ENCODE measurements at places on chromosomes 11 and 22.

- no peaks in the 10 kb centered on the region for H3K4me1 ChIP-seq
- H3K36me3 ChIP-seq: no peaks in the 10 kb centered on the region
- H3K4me3 ChIP-seq: no peak overlapping the region
- H3K27me3 ChIP-seq: no peaks in the 10 kb centered on the region
- no peak overlapping the region for H3K27ac ChIP-seq
Measured at GRCh38 chr11:133004369-133004768, 527.9 kb downstream of the OPCML start.

DNA sequence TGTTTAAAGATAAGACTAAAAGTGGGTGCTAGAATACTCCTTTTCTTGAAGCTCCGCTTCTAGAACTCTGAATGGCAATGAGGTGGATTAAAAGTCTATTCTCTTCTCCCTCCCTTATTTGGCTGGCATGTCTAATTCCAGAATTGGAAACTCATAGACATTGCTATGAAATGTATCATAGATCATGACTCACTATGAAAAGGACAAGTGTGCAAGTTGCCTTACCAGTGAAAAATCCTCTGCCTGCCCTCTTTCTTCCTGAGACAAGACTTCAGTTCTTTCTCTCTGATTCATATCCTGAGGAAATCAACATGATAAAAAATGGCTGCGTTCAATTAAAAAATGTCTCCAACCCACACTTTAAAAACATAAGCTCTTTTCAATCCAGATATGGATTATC is 73.2 kb upstream of the BLID start:
- no peaks in the 10 kb centered on the region for H3K36me3 ChIP-seq
- DNase-seq: no peak
- H3K27me3 ChIP-seq: no peaks in the 10 kb centered on the region
- H3K4me3 ChIP-seq: no peak overlapping the region
- no peak overlapping the region for H3K27ac ChIP-seq

GRCh38 chr11:57310630-57311086 is 14.1 kb downstream of the TNKS1BP1 start:
- H3K27me3 ChIP-seq: no peaks in the 10 kb centered on the region
- H3K4me3 ChIP-seq: no peak overlapping the region
- no peak for DNase-seq
- peaks cover 22% of the 10 kb centered on the region for H3K36me3 ChIP-seq

GRCh38 chr11:77510095-77510494 is 36.2 kb upstream of the PAK1 start:
- H3K27ac ChIP-seq: no peak overlapping the region
- H3K27me3 ChIP-seq: no peaks in the 10 kb centered on the region
- no peaks in the 10 kb centered on the region for H3K4me1 ChIP-seq
- H3K36me3 ChIP-seq: no peaks in the 10 kb centered on the region
- H3K4me3 ChIP-seq: no peak overlapping the region

DNA sequence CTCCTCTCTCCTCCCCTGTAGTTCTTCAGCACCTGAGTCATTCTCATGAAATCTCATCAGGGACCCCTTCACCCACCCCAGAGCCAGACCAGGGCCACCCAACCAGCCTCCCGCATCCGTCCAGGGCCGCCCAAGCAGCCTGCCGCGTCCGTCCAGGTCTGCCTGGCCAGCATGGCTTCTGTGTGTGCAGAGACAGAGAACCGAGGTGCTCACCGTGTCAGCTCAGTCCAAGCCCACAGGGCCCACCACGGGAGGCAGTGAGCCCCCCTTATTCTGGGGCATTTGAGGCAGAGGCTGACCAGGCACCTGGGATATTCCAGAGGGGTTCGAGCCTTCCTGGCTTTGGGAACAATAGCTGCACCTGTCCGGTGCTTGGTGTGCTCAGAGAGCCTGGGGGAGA is 1117.3 kb downstream of the BRD1 start:
- no peak for DNase-seq
- no peak overlapping the region for H3K4me3 ChIP-seq
- no peaks in the 10 kb centered on the region for H3K27me3 ChIP-seq
- H3K4me1 ChIP-seq: no peaks in the 10 kb centered on the region

DNA sequence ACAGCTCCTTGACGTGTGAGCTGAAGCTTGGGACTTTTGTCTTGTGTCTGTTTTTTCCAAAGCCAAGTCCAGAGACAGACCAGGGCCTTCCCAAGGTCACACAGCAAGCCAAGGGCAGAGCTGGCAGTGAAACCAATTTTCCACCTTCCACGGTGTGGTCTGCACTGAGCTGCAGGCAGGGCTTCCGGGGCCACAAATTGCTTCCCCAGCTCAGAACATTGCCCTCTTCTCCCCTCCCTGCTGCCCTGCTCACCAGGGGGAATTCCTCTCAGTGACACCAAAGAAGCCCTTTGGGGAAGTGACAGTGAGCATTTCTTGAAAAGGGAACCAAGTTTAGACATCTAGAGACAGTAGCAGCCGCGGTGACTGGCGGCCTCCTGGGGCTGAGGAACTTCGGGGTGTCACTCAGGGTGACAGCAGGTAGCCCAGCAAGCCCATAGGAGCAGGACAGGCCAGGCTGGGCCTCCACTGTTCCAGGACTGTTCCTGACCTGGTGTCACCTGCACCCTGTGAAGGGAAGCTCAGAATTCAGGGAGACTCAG is 9.2 kb downstream of the FXYD2 start:
- no peak overlapping the region for H3K4me3 ChIP-seq
- H3K27ac ChIP-seq: peak overlapping the region; percentile 56
- no peaks in the 10 kb centered on the region for H3K36me3 ChIP-seq
- no peak for DNase-seq
- H3K27me3 ChIP-seq: no peaks in the 10 kb centered on the region

DNA sequence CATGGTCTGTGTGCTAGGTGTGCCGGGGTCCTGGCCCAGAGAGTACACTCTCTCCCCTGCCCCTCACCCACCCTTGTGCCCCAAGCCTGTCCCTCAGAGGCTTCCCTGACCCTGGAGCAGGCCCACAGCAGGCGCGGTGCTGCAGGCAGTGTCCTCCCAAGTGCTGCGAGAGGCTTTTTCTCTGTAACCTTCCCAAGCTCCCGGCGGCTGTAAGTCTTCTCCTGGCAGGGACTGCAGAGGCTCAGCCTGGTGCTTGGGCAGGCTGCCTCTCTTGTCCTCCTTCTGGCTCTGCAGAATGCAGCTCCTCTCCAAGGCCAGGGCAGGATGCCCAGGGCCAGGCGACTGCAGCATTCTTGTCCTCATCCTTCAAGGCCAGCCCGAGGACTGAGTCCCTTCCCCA is 15.9 kb downstream of the RFPL1 start:
- no peak overlapping the region for H3K27ac ChIP-seq
- H3K36me3 ChIP-seq: no peaks in the 10 kb centered on the region
- H3K27me3 ChIP-seq: no peaks in the 10 kb centered on the region
- H3K4me3 ChIP-seq: no peak overlapping the region

GRCh38 chr11:121613724-121614123 is 161.0 kb upstream of the SORL1-AS1 start:
- peaks cover 6% of the 10 kb centered on the region for H3K36me3 ChIP-seq
- no peak for DNase-seq
- H3K27ac ChIP-seq: no peak overlapping the region

DNA sequence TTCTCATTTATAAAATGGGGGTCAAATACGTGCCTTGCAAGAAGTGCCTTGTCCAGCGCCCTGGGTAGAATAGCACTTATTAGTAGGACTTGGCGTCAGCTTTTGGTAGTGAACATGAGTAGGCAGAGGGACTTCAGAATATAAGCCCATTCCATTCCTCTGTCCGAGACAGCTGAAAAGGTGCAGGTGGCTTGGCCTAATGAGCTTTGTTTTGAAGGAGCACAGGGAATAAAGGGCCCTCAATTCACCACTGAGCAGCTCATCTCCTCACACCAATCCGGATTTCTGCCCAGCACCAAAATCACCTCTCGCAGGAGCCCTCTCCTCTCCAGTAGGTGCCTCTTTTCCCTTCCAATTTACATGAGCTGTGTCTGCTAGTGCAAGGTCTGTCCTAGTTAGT is 91.2 kb downstream of the DSCAML1 start:
- no peak overlapping the region for H3K27ac ChIP-seq
- no peaks in the 10 kb centered on the region for H3K36me3 ChIP-seq
- no peak for DNase-seq
- H3K4me1 ChIP-seq: peaks cover 2% of the 10 kb centered on the region
- H3K27me3 ChIP-seq: no peaks in the 10 kb centered on the region

DNA sequence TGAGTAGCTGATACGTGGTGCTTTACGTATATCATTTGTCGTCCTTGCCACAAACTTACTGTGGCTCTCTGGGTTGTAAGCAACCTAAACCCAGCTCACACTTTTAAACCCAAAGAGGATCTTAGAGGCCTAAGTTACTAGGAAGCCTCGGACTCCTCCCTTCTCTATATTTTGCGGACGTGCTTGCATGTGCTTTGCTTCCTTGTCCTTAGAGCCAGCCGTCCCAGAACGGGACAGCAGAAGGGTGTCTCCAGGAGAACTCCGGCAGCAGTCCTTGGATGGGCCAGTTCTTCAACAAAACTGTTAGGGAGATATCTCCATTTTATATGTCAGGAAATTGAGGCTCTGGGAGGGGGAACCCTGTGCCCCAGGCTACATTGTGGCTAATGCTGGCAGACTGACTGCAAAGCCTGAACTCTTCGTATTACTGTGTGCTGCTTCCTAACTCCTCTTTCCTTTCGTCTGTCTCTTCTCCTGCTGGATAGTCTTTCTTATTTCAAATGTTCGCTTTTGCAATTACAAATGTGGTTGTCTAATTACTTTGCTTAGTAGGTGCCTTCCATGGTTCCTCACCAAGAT is 33.8 kb downstream of the TNRC6B start:
- no peak overlapping the region for H3K4me3 ChIP-seq
- no peaks in the 10 kb centered on the region for H3K27me3 ChIP-seq
- no peak overlapping the region for H3K27ac ChIP-seq

DNA sequence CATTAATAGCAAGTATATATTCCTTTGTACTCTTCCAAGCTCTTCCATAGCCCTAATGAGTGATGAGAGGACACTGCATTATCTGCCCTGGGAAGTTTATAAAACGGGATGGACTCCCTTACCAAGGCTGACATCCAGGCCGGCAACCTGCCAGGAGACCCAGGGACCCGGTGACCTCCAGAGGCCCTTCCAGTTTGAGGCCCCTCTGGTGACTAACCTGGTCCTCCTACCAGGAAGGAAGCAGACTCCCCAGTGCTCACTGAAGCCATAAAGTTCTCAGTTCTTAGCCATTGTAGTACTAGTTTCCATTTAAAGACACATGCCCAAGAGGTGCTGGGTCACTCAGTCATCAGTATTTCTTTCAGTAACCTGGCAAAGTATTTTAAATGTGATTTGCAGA is 345.4 kb downstream of the TENM4 start:
- no peak for DNase-seq
- no peaks in the 10 kb centered on the region for H3K36me3 ChIP-seq
- peaks cover 23% of the 10 kb centered on the region for H3K4me1 ChIP-seq
- no peak overlapping the region for H3K4me3 ChIP-seq
- H3K27ac ChIP-seq: no peak overlapping the region
- no peaks in the 10 kb centered on the region for H3K27me3 ChIP-seq

GRCh38 chr11:86510674-86511073 is 136.0 kb downstream of the CCDC81 start:
- no peaks in the 10 kb centered on the region for H3K27me3 ChIP-seq
- no peak for DNase-seq
- H3K4me3 ChIP-seq: no peak overlapping the region

DNA sequence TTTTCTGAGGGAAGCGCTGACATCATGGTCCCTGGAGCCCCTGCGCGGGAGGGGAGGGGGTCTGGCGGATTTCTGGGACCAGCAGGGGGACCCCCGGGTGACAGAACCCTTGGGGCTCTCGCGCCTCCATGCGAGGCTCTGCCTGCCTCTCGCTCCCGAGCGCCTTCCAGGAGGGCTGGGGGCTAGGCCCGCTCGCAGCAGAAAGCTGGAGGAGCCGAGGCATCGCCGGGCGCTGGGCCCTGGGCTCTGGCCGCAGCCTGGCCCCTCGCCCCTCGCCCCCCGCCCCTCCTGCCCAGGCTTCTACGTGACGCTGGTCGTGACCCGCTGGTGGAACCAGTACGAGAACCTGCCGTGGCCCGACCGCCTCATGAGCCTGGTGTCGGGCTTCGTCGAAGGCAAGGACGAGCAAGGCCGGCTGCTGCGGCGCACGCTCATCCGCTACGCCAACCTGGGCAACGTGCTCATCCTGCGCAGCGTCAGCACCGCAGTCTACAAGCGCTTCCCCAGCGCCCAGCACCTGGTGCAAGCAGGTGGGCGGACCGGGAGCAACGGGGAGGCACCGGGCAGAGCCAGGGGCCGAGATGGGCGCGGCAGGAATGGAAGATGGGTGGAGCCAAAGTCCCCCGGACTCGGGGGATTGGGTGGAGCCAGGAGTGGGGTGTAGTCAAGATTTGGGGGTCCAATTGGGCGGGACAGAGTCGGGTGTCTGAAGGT is 5.4 kb downstream of the BEST1 start:
- no peak overlapping the region for H3K27ac ChIP-seq
- no peaks in the 10 kb centered on the region for H3K36me3 ChIP-seq
- H3K4me1 ChIP-seq: no peaks in the 10 kb centered on the region
- DNase-seq: peak; percentile 78

DNA sequence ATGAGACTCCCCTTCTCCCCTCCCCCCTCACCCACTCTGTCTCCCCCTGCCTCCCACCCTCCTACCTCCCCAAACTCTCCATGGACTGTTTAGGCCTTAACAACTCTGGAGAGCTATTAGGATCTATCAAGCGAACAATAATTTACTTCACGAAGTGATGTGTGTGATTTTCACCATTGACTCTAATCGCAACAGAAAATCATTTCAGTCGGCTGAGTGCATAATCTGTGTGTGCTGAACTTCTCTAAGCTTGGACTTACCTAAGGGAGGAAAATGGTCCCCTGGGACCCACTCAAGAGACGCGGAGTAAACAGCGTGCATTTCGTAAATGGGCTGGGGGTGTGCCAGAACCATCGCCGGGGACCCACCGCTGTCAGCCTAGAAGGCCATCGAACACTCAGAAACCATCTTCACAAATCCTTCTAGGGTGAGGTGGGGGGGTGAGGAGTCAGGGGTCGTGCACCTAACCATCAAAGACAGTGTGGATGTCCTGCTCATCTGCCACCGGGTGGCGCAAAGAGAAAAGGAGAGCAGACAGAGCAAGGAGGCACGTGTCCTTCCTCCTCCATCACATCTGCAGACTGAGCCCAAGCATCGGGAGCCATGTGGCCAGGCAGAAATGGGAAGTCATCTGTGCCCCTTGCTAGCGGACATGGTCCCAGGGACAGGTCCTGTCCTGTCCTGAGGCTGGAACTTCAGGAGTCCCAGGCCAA is 62.1 kb upstream of the NUP50 start:
- no peak overlapping the region for H3K27ac ChIP-seq
- no peaks in the 10 kb centered on the region for H3K27me3 ChIP-seq
- DNase-seq: peak; percentile 83
- H3K4me3 ChIP-seq: no peak overlapping the region
- no peaks in the 10 kb centered on the region for H3K36me3 ChIP-seq
- H3K4me1 ChIP-seq: no peaks in the 10 kb centered on the region

GRCh38 chr22:37001826-37002225 is 17.4 kb downstream of the TST start:
- no peak overlapping the region for H3K27ac ChIP-seq
- H3K36me3 ChIP-seq: no peaks in the 10 kb centered on the region
- H3K4me3 ChIP-seq: no peak overlapping the region
- DNase-seq: no peak

Measured in mesendoderm (in vitro differentiated cells).